A549 treated with RU486 at 1 μM for 4 hours (cell line): ENCODE measurements at places on chromosomes 1 and 21. TPM values are rescaled to one million over a fixed set of nuclear protein-coding genes. Genes with fewer than 3 reads are reported as not detected.

The PTPRC gene
- not detected in 5 replicates for total RNA-seq

The OVAAL gene
- 0.10 TPM in 1 of 5 replicates, not detected in the others for total RNA-seq

The S100A7A gene
- not detected in 5 replicates for total RNA-seq

The PCP4 gene
- total RNA-seq: not detected in 5 replicates

The MMP23B gene
- 0.48 to 1.1 TPM (median 0.51 TPM) in 4 of 5 replicates, not detected in the other for total RNA-seq

The KPRP gene
- not detected in 5 replicates for total RNA-seq
